Mesothelial cell of epicardium (in vitro differentiated cells): ENCODE measurements at places on chromosomes 13 and 19. TPM values are rescaled to one million over a fixed set of nuclear protein-coding genes. Genes with fewer than 3 reads are reported as not detected.

ZNF701 gene
- total RNA-seq = 26.3 TPM in 3 replicates

DPF1 gene
- total RNA-seq = 3.9 to 4.2 TPM (median 4.0 TPM) in 3 replicates

DNA sequence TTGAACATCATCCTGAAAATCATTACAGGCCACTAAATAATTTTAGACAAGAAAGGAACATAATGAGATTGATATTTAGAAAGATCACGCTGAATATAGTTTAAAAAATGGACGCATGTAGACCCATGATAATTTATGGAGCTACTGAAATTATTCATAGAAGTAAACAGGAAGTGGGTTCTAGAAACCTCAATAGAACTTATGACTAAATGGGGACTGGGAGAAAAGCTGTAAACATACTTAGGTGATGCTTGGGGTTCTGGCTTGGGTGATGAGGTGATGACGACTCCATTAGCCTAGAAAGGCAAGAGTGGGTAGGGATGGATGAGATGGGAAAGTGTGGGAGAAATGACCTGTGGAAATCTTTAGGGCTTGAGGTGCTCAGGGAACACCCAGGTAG is 484.0 kb downstream of the MYO16 start:
- no peaks in the 10 kb centered on the region for H3K36me3 ChIP-seq
- no peak overlapping the region for H3K27ac ChIP-seq
- no peak overlapping the region for H3K4me3 ChIP-seq
- H3K27me3 ChIP-seq = peaks cover 10% of the 10 kb centered on the region
- H3K4me1 ChIP-seq = no peaks in the 10 kb centered on the region

ZNF552 gene
- 15.5 to 19.2 TPM (median 16.8 TPM) in 3 replicates for total RNA-seq

ZNF738 gene
- 40.8 to 45.0 TPM (median 42.5 TPM) in 3 replicates for total RNA-seq

GRCh38 chr13:45142440-45143345 is 22.4 kb downstream of the GTF2F2 start:
- no peak for DNase-seq
- H3K27me3 ChIP-seq = no peaks in the 10 kb centered on the region
- H3K27ac ChIP-seq = peak overlapping the region; percentile 59
- peaks cover 14% of the 10 kb centered on the region for H3K36me3 ChIP-seq
- peaks cover 13% of the 10 kb centered on the region for H3K4me1 ChIP-seq
- H3K4me3 ChIP-seq = no peak overlapping the region

DNA sequence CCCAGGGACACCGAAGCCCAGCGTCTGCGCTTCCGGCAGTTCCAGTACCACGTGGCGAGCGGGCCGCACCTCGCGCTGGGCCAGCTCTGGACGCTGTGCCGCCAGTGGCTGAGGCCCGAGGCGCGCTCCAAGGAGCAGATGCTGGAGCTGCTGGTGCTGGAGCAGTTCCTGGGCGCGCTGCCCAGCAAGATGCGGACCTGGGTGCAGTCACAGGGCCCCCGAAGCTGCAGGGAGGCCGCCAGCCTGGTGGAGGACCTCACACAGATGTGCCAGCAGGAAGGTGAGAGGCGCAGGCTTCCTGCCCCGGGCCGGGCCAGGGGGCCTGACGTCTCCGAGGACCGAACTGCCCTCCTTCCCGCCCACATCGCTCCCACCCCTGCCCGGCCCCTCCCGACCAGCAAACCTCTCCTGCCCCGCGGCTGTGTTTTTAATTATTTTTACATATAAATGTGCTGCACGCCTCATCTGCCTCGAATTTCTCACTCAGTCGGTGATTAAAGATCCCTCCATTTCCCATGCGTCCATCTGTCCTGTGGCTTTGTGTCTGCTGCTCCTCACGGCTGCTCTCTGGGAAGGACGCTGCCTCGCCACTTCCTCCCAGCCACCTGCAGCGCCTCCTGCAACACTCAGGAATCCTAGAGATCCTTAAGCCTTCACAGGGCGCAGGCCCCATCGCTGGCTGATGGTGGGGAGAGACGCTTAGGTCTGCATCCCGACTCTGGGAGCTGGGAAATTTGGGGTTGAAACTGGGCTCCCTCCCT is 4.3 kb downstream of the ZSCAN1 start:
- peaks cover 16% of the 10 kb centered on the region for H3K36me3 ChIP-seq
- no peak overlapping the region for H3K27ac ChIP-seq
- peaks cover 2% of the 10 kb centered on the region for H3K4me1 ChIP-seq
- H3K4me3 ChIP-seq = no peak overlapping the region
- DNase-seq = no peak

MEIOSIN gene
- not detected in 3 replicates for total RNA-seq

HRC gene
- 13.6 to 17.6 TPM (median 14.7 TPM) in 3 replicates for total RNA-seq

DNA sequence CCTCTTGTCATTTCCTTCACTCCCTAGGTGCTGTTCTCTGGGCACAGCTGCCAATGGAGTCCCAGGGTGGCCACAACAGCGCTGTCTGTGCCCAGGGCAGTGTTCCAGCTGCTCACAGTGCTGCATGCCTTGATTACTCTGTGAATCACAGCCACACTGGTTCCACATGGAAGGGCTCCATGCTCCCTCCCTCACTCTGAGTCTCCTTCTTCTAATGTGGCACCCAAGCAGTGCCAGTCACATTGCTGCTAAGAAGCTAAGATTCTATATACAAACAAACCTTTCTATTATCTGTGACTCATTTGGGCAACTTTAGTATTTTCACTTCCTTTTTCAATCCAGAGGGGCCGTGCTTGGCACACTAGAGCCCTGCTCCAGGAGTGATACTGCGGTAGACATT is 248.7 kb downstream of the TDRD3 start:
- H3K4me3 ChIP-seq = no peak overlapping the region
- H3K27me3 ChIP-seq = peaks cover 2% of the 10 kb centered on the region
- peaks cover 5% of the 10 kb centered on the region for H3K4me1 ChIP-seq
- no peak overlapping the region for H3K27ac ChIP-seq

OLFM2 gene
- 91.7 to 100 TPM (median 99.2 TPM) in 3 replicates for total RNA-seq
